ENCODE measurements at places on chromosomes 3 and 15.

GRCh38 chr3:153673853-153674252 lies 447.3 kb upstream of the ARHGEF26 start:
- DNase-seq: no peak

- peak; percentile 36 for DNase-seq
Measured at GRCh38 chr3:25910997-25911396, 121.1 kb downstream of the OXSM start.

DNA sequence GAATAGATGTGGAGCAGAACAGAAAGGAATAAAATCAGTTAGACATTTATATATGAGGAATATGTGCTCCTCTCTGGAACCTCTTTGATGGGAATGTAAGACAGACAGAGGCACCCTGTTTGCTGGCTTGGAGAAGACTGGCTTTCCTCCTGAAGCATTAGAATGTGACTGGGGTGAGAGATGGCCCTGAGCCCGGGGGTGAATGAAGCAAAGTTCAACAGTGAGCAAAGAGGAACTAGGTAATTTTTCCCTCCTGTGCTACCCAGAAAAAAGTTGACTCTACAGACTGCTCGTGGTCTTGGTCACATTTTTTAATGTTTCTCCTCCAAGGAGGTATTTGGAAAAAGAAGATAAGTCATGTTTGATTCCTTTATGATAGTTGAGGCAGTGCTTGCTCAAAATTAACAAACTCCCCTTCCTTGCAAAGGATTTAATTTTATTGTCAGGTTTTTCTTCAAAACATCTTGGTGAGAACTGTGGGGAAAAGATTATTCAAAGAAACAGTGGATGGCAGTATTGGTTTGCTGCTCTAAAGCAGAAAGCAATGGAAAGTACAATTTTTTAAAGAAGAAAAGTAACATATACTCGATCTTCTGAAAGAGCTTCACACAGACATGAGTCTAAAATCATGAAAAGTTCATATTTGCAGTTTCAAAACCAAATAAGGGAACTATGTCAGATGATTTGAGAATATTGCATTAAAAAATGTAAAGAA lies 370.4 kb upstream of the CDIN1 start:
- DNase-seq: no peak

- DNase-seq: no peak
Measured at GRCh38 chr3:193590088-193590856, 2.7 kb upstream of the OPA1 start.

DNA sequence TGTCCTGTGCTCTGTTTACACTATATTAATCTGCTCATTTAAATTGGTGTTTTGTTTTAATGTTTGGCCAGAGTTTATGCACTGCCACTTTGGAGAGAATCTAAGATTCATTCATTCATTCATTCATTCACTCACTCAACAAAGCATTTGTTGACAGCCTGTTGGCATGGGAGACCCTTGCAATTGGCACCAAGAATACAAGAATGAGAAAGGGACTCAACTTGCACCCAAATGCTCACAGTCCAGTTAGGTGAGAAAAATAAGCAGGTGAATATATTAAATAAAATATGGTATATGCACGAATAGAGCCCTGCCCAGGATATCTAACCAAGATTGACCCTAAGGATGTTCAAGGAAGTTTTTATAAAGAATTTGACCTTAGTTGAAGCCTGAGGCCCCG lies 80.4 kb downstream of the TGFBR2 start:
- DNase-seq: no peak

DNA sequence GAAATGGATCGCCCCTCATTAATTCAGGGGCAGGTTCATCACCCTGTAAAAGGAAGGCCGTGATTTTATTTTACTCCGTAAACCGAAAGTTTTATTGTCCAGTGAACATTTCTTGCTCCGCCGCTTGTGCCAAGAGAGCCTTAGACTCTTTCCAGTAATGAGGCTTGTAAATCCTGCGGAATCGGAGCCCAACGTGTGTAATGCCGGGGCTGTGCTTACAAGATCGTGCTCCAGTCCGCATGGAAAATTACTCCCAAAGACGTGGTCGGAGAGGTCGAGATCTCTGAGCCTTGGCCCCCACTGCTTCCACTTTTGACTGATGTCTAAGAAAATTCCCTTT lies 649 bp upstream of the PLOD2 start:
- peak; percentile 53 for DNase-seq

- no peak for DNase-seq
Measured at GRCh38 chr3:174725303-174725702, 133.8 kb upstream of the NAALADL2 start.

DNA sequence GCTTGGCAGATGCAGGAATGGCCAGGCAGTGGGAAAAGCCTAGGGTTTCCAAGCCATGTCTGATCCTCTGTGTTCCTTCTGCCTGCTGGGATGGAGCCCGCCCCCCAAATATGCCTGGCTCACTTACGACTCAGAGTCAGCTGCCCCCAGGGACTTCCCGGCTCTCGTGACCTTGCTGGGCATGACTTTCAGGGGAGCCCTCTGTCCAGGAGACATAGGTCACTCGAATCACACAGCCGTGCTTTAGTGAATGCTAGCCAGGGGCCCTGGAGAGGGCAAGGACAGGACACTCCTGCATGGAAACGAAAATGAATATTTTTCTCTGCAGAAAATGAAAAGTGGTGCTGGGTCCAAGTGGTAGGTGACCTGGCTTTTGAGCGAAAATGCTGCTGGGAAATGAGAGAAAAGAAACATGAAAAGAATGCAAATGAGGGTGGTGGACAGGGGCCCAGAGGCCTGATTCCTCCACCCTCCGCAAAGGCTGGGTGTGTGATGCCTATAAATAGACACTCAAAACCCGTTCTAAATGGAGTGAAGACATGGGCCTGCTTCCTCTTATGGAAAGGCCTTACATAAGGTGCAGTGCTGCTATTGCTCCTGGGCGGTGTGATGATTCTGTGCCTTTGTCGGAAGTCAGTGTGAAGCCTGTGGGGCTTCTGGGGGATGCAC lies 107.4 kb downstream of the APBA2 start:
- DNase-seq: peak; percentile 73

All from Ammon's horn (tissue), 1 donor.